ENCODE measurements at places on chromosomes 11 and 22.

DNA sequence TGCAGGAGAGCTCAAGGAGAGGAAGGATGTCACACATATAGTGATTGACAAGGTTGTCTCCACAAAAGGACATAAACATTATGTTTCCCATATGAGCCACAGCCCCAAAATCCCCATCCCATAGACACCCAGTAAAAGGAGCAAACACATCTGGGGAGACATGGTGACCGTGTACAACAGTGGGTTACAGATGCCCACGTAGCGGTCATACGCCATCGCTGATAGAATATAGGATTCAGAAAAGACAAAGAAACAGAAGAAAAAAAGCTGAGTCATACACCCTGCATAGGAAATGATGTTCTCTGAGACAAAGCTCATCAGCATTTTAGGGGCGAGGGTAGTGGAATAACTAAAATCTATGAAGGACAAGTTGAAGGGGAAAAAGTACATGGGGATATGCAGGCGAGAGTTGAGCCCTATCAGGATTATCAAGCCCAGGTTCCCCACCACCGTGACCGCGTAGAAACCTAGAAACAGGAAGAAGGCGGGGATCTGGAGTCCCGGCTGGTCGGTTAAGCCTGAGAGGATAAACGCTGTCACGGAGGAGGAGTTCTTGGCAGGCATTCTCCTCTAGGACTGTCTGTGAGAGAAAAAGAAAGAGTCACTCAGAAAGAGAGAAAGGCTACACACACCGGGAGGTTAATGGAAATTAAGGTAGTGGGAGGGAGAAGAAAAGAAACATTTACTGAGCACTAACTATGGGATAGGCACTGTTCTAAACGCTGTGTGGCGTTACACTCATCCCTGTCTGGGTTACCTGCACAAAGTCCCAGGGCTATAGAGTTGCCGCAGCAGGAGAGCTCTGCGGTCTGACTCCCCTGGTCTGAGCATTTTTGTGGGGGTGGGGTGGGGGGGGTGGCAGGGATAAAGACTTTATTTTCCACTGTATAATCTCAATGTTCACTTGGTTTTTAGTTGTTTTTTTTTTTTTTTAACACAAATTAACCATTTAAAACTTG is 36.1 kb upstream of the OR8B8 start:
- no peak for DNase-seq

DNA sequence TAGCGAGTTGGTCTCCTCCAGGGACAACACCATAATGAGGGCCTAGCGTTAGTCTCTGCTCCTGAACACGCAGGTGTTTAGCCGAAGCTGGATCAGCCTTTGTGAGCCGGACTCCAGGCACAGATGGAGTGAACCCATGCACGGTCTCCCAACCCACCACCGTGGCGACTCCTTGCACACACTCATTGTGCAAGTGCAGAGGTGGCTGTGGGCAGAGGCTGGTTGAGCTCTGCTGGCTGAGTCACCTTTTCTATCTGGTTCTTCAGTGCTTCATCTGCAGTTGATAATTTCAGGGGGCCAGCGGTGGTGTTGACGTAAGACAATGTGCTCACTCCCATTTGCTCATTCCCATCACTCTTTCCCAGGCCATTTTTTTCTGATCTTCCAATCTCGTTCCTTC is 72.1 kb upstream of the SLC22A12 start:
- DNase-seq: no peak

- no peak for DNase-seq
These were observed 7.2 kb downstream of the LTO1 start for GRCh38 chr11:69667619-69668604.

GRCh38 chr22:29072979-29073617 is at the start of gene KREMEN1:
TSS of gene KREMEN1 (plus strand) at chr22:29073035. CDS start at chr22:29073131, 96 bp downstream.
- DNase-seq: no peak

DNA sequence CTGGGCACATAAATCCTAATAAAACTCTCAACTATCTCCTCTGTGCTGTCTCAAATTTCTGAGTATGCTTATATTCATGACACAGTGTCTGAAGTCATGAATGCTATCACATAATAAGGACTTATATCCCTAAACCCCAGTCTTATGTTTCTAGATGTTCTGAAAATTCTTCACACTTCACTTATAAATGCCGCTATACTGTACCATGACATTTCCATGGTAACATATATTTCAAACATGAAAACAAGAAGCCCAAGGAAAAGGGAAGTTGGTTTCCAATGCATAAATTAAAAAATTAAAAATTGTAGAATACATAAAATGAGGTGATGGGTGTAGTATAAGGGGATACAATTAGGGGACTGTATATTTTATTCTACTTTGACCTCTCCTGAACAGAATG is 11.7 kb downstream of the GVQW3 start:
- DNase-seq: no peak
